Upper lobe of right lung (tissue), 1 donor: ENCODE measurements at places on chromosomes 1 and 21. TPM values are rescaled to one million over a fixed set of nuclear protein-coding genes. Genes with fewer than 3 reads are reported as not detected.
A peak's percentile ranks its signal among the peaks of the same experiment; 100 is the strongest.

- H3K27ac ChIP-seq: no peak overlapping the region
- H3K27me3 ChIP-seq: no peaks in the 10 kb centered on the region
- H3K4me3 ChIP-seq: no peak overlapping the region
- no peaks in the 10 kb centered on the region for H3K36me3 ChIP-seq
- H3K4me1 ChIP-seq: no peaks in the 10 kb centered on the region
Observed at GRCh38 chr1:4110888-4111287, 210.8 kb upstream of the C1orf174 start.

DNA sequence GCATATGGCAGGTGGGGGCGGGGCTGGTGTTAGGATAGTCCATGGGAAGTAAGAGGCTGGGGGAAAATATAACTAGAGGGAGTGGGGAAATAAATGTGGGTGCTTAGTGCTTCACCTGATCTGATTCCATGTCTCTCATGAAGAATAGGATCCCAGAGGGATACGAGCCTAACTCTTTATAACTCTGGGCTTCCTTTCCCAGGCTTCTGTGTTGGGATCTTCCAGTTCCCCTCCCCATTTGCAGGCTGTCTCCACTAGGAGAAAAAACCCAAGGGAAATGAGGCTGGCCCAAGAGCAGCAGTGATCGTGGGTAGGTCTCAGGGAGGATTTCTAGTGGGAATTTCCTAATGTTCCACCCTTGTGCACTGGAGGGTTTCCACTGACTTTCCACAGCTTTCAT, 1.6 kb downstream of the KCNJ9 start:
- peaks cover 57% of the 10 kb centered on the region for H3K27me3 ChIP-seq
- H3K4me3 ChIP-seq: no peak overlapping the region
- no peaks in the 10 kb centered on the region for H3K4me1 ChIP-seq
- H3K36me3 ChIP-seq: no peaks in the 10 kb centered on the region
- H3K27ac ChIP-seq: no peak overlapping the region
- peak; percentile 15 for DNase-seq

Gene GBP5
- 5.4 TPM for total RNA-seq

DNA sequence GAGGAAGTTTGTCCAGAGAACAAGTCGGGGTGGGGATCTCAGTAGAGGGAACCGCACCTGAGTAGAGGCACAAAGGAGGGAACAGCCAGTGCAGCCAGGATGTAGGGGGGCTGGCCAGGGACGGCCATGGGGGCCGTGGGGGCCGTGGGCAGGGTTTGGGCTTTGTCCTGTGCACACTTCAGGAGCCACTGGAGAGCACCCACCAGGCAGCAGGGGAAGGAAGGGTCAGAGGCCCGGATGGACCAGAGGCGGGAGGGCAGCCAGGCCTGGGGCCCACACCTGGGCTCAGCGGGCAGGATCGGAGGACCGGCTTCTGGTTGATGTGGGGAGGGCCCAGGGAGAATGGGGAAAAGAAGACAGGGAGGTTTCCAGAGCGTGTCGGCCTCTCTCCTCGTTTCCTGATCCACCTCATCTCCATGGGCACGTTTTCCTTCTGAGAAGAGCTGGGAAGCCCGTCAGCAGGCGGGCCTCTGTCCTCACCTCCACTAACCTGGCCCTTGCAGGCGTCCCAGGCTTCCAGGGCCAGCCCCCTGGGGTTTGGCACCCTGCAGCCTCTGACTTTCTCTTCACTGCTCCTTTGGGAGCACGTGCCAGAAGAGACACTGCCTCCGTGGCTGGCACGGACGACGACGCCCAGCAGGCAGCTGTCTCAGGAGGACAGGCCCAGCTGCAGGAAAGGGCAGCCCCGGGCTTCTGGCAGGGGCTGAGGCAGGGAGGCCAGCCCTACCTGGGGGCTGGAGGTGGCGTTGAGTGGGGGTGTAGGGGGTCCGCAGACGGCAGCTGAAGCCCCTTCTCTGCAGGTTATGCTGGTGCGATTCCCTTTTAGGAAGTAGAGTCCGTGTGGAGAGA, 16.8 kb upstream of the PDXK start:
- no peak overlapping the region for H3K27ac ChIP-seq
- H3K4me3 ChIP-seq: no peak overlapping the region
- H3K4me1 ChIP-seq: peaks cover 10% of the 10 kb centered on the region
- H3K27me3 ChIP-seq: no peaks in the 10 kb centered on the region

GRCh38 chr1:46533179-46533864, 18.1 kb downstream of the KNCN start:
- peak overlapping the region; percentile 33 for H3K4me3 ChIP-seq
- DNase-seq: peak; percentile 75
- H3K4me1 ChIP-seq: no peaks in the 10 kb centered on the region
- H3K27ac ChIP-seq: no peak overlapping the region
- peaks cover 29% of the 10 kb centered on the region for H3K27me3 ChIP-seq

Gene KRTAP13-2
- not detected for total RNA-seq

- H3K36me3 ChIP-seq: no peaks in the 10 kb centered on the region
- DNase-seq: no peak
- H3K4me1 ChIP-seq: no peaks in the 10 kb centered on the region
- H3K27ac ChIP-seq: no peak overlapping the region
Observed at GRCh38 chr1:85022700-85023099, 25.6 kb downstream of the MCOLN3 start.
